GF-D8 (cell line): ENCODE measurements at places on chromosomes 12 and 14.

DNA sequence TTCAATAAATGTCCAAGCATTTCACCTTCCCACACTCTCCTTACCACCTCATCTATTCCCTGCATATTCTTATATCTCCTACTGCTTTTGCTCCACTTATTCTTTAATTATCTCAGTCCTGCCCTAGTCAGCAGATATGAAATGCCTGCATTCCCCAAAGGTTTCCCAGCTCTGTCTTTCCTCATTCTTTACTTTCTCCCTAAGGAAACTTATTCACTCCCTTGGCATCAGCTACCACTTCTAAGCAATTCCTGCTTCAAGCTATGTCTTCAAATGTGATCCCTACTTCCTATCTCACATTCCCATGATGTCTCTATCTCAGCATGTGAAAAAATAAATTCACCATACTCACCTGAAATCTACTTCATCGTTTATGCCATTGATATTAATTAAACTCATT, 111.8 kb downstream of the CAPZA3 start:
- DNase-seq, result no peak

GRCh38 chr14:42921901-42922300, 1315.2 kb downstream of the LRFN5 start:
- DNase-seq, result no peak

- no peak for DNase-seq
These were observed 50.5 kb downstream of the ANO4 start for GRCh38 chr12:100845095-100845494.

DNA sequence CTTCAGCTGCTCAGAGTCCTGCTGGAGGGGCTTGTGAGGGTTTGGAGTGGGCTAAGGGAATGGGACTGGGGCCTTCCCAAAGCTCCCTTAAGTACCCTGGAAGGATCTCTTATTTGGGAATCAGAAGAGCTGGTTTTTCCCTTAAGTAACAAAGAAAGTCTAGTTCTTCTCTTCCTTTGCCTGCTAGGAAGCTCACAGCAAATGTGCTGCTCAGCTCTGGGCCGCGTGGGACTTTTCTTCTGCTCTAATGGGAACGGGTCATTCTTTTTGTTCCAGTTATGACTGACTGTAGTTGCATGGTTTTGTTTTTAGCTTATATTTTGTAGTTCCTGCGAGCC, 6.0 kb downstream of the KIF26A start:
- no peak for DNase-seq

DNA sequence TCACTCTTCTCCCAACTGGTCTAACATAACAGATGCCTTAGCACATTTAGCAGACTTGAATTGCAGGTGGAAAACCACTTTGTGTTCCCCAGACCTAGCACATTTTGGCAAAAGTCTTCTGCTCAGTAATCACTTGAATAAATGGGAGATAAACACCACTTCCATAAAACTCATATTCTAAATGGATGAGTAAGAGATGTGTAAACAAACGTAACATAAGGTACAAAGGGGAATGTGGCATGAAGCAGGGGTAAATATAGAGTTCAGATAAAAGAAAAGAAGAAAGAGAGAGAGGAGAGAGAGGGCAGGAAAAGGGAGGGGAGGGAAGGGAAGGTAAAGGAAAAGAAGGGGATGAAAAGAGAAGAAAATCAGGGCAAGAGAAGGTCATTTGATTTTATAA, 17.0 kb upstream of the KERA start:
- no peak for DNase-seq

DNA sequence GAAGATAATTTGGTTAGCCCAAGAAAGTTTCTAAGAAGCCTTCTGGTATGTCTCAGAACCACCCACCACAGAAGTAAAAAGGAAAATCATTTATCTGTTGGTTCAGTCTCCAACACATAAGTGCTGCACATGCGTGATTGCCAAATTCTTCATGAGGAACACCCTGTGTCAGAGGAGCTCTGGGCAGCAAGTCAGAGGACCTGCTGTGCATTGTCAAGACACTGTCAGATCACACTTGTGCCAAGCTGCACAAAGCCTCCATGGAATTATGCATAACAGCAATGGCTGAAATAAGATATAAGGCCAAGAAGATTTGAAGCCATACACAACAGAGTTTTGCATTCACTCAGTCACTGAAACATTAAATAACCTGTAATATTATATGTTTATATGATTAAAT, 1304.7 kb upstream of the FLRT2 start:
- no peak for DNase-seq
